ENCODE measurements at places on chromosomes 5 and 9.

DNA sequence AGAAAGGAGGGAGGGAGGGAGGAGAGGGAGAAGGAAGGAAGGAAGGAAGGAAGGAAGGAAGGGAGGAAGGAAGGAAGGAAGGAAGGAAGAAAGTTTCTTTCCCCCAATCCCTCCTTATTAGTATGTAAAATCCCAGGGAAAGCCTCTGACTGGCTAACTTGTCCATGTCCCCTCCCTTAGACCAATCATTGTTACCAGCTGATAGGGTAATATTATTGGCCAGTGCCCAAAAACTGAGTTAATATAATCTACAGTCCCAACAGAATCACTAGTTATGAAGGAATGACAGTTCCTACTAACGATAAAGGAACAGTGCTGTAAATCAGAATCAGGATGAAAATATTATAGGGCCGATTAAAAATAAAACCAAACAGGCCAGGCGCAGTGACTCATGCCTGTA lies 53.6 kb upstream of the CCNG1 start:
- no peak for DNase-seq

- no peak for DNase-seq
Measured at GRCh38 chr9:130347931-130348330, 82.4 kb downstream of the HMCN2 start.

DNA sequence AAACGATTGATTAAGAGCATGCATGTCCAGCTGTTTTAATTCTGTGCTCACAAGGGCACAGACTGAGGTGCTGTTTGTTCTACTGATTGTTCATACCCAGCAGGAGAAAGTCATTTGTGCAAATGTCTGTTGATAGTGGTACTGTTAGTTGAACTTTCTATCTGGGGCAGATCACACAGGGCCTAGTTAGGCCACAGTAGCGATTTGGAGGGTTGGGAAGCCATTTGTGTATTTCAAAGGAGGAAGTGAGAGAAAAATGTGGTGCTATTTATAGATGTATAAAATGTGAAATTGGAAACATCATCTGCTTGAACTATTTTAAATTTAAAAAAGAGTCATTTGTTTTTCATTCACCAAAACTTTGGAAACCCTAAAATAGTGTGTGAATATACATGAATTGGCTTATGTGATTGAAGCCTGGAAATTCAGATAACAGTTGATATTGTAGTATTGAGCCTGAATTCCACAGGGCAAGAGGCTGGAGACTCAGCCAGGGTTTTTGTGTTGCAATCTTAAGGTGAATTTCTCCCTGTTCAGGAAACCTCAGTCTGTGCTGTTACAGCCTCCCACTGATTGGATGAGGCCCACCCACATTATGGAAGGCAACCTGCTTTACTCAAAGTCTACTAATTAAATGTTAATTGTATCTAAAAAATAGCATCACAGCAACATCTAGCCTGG lies 162.0 kb upstream of the CDKN2B start:
- no peak for DNase-seq

DNA sequence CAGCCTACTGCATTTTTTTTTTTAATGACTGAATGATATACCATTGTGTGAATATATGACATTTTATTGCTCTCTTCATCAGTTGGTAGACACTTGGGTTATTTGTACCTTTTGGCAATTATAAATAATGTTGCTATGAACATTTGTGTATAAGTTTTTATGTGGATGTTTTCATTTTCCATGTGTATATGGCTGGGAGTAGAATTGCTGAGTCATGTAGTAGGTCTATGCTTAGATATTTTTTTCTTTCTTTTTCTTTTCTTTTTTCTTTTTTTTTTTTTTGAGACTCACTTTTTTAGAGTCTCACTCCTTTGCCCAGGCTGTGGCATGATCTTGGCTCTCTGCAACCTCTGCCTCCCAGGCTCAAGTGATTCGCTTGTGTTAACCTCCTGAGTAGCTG lies 32.9 kb upstream of the FAM120AOS start:
- DNase-seq = no peak

DNA sequence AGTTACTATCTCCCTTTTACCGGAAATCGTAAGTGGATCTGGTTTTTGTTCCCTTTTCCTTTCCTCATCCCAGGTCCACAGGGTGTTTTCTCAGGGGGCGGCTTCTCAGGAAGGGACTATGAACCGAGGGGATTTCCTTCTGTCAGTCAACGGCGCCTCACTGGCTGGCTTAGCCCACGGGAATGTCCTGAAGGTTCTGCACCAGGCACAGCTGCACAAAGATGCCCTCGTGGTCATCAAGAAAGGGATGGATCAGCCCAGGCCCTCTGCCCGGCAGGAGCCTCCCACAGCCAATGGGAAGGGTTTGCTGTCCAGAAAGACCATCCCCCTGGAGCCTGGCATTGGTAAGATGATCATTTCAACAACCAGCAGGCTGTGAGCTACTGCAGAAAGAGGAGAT lies 75.8 kb downstream of the GOLPH3 start:
- DNase-seq = no peak

DNA sequence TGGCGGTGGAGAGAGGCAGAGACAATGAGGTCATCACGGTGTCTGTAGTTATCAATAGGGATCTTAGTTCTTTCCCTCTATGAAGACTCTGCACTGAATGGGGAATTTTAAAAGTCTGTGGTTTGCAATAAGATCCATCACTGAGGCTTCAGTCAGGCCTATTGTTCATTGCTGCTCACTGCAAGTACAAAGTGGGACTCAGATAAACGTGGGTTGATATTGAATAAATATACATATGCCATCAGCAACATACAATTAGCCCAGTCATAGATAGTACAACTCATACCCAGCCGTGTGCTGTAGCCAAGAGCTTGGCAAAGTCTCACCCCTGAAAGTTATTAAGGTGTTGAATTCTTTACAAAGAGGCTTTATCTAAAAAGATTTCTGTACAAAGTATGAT lies 88.4 kb downstream of the ENC1 start:
- no peak for DNase-seq

DNA sequence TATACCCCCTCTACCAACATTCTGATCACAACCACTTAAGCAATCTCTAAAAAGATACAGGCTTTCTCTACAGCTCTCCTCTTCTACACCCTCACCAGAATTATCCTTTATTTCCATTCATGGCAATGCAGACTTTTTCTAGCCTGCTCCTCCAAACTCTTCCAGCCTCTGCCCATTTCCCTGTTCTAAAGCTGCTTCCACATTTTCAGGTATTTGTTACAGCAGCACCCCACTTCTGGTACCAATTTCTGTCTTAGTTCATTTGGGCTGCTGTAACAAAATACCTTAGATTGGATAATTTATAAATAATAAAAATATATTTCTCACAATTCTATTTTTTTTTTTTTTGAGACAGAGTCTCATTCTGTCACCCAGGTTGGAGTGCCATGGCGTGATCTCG lies 53.0 kb upstream of the DNAH5 start:
- DNase-seq = no peak

DNA sequence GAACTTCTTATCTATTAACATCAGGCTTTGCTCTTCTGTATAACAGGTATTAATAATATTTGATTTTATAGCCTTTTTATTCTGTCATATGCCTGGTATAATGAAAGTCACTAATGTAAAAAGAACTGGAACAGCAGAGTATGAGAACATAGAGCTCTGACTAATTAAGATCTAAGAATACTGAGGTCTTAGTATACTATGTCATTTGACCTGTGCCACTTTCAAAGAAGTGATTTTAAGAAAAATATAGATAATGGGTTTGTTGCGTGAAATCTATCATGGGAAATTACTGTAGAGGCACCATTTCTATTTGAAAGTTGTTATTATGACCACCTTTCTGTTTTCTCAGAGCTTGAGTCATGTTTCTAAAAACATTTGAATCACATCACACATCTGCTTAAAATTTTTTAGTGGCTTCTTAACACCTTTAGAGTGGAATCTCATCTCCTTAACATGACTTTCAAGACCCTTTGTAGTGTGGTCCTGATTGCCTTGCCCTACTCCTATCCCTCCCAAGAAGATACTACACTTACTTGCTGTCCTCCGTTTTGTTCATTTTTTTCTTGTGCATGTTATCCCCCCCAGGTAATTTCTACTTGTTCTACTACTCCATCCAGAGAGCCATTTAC lies 14.3 kb downstream of the WDR36 start:
- DNase-seq = no peak

- no peak for DNase-seq
Measured at GRCh38 chr9:20355022-20355421, 267.3 kb downstream of the MLLT3 start.

DNA sequence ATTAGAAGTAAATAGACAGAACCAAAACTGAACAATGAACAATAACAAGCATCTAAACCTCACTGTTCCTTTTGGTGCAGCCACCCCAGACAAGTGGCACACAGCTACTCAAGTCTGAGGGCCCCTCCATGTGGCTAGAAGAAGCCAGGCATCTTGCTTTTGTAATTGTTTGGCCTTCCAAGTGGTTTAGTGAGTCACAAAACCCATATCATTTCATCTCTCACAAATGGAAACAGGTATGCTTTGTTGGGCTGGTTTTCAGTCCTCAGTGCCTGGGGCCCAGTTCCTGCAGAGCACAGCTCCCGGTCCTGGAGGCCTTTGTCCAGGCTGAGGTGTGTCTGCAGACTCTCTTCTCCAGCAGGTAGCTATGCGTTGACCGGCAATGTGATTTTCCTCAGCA lies 16.7 kb downstream of the PRLR start:
- DNase-seq = no peak

DNA sequence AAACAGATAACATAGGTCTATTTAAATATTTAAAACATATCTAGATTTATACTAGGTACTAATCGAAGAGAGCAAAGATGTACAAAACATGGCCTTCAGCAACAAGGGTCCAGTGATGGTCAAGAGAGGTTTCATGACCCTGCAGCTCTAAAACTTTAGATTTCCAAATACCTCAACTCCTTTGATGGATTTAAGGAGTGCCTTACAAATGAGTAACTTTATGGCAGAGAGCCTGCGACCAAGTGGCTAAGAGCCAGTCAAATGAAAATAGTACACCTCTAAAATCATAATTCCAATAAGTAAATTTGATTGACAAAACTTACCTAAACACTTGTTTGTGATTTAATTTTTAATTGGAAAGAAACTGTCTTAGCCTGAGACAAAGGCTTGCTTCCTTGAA lies 4.7 kb upstream of the SH3RF2 start:
- DNase-seq = no peak

GRCh38 chr9:72656021-72656420 lies 134.6 kb downstream of the TMC1 start:
- no peak for DNase-seq

GRCh38 chr5:127429928-127430327 lies 87.5 kb upstream of the PRRC1 start:
- DNase-seq = no peak

DNA sequence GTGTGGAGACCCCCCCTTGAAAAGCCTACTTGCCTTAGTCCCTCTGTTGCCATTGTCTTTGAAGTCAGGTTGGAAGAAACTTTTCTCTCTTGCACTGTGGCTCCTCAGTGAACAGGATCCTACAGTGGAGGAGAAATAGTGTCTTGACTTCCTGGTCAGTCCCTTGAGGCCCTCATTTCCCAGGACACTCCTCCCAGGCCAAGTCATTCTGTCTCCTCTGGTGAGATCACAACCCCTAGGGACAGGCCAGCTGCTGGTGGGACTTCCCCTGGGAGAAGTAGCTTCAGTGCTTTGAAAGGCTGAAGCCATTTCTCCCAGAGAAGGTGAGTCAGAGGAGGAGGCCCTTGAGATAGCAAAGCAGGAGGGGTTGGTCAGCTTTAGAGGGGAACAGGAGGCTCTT lies 10.1 kb upstream of the GRIA1 start:
- DNase-seq = no peak

- DNase-seq = no peak
Measured at GRCh38 chr5:139418793-139419192, 14.9 kb upstream of the SPATA24 start.

- DNase-seq = no peak
Measured at GRCh38 chr5:137268646-137269045, 230.5 kb downstream of the SPOCK1 start.

DNA sequence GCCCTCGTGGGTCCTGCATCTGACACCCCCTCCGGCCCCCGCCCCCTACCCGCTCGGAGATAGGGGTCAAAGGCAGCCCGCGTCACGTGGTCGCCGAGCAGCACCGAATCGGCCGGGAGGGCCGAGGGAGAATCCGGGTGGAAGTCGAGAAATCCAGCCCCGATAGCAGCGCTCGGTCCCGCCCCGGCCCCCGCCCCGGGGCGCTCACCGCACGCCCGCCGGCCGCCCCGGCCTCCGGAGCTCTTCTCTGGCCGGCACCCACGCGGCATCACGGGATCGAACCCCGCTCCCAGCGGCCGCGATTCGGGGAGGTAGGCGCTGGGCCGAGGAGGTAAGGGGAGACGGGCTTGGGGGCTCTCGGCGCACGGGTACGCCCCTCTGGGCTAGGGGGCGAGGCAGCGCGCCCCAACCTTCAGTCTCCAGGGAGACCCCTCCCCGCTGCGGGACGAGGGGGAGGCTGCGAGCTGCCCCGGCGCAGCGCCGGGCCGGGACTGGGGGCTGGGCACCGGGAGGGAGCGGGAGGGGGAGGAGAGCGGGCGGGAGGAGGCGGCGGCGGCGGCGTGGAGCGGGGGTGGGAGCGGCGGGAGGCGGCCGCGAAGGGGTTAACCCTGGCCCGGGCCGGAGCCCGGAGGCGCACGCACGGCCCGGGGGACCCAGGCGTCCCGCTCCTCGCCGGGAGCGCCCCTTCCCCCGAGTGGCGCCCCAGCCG lies 22.1 kb upstream of the NDST1 start:
- peak; percentile 27 for DNase-seq

GRCh38 chr9:3730511-3730922 lies 204.7 kb upstream of the RFX3 start:
- DNase-seq = no peak

DNA sequence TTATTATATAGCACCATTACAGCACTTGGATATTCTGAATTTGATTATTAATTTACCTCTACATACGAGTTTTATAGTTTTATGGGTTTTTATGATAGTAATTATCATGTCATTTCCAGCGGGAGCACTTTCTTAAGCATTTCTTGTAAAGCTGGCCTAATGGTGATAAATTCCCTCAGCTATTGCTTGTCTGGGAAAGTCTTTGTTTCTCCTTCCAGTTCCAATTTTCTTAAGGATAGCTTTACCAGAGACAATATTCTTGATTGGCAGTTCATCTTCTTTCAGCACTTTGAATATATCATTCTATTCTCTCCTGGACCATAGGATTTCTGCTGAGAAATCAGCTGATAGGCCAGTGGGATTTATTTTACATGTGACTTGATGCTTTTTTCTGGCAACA lies 505.4 kb downstream of the TMEM232 start:
- no peak for DNase-seq

DNA sequence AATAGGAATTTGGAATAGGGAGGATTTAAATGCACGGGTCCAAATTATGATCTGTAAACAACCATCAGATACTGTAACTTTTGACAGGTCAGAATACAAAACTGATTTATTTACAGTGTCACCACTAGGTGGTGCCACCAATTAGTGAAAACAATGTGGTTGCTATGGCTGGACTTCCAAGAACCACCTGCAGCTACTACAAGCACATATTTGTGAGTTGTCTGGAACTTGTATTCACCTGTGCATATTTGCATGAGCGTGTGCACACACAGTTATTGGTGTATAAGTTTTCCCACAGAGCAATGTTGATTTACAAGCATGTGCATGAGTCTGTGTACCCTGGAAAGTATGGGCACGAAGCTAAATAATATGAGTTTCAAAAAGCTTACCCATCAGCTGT lies 3.0 kb upstream of the HRCT1 start:
- peak; percentile 19 for DNase-seq
